Stimulated activated CD4-positive, alpha-beta T cell treated with anti-CD3 and anti-CD28 coated beads, Interleukin-4, amount 100 ng/mL, for 1 hour (primary cell): ENCODE measurements at places on chromosomes 2 and 18.

- no peak for DNase-seq
Measured at GRCh38 chr2:100484390-100484789, 14.1 kb downstream of the NMS start.

- DNase-seq, result no peak
Measured at GRCh38 chr2:126507425-126507911, 148.5 kb upstream of the GYPC start.

DNA sequence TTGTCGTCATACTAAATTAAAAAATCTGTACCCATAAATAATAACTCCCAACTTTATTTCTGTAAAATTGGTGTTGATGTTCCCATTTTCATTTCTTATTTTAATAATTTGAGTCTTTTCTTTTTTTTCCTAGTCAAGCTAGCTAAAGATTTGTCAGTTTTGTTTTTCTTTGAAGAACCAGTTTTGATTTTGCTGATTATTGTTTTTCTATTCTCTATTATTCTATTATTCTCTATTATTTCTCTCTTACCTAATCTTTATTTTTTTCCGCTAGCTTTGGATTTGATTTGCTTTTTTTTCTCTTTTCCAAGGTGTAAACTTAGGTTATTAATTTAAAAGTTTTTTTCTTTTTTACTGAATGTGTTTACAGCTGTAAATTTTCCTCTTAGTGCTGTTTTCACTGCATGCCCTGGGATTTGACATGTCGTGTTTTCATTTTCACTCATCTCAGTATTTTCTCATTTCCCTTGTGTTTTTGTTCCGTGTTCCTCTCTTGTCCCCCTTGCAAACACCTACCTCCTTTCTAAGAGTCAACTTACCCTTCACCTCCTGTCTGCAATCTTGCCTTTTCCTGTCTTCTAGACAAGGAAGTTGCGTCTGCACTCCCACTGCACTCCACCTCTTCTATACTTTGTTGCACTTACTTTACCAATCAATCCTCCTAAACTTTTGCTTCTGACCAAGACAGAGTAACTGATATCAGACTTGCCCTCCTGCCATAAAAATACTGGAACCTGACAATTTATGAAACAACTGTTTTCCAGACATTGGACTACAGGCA lies 18.8 kb downstream of the PSMG2 start:
- no peak for DNase-seq

- DNase-seq, result no peak
Measured at GRCh38 chr18:6411382-6411781, 3.3 kb downstream of the L3MBTL4 start.

GRCh38 chr2:75667884-75668283 lies 21.3 kb downstream of the MRPL19 start:
- DNase-seq, result no peak

DNA sequence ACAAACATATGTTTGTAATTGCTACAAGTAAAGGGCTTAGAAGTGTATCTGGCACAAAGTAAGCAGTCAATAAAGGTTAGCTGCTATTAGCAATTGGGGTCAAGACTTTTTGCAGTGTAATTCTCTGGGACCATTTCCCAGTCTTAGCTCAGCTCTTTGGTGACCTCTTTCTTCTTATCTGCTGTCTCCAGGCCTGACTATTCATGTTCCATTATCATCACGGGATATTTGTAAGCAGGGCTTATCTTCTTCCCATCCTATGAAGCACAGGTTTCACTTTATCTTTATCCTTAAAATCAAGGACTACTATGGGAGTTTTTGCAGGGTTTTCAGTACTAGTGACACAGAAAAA lies 131.7 kb downstream of the DOCK10 start:
- no peak for DNase-seq

GRCh38 chr18:46596119-46596518 lies 60.9 kb downstream of the LOXHD1 start:
- DNase-seq, result no peak
